ENCODE measurements at places on chromosomes 3 and 15.

DNA sequence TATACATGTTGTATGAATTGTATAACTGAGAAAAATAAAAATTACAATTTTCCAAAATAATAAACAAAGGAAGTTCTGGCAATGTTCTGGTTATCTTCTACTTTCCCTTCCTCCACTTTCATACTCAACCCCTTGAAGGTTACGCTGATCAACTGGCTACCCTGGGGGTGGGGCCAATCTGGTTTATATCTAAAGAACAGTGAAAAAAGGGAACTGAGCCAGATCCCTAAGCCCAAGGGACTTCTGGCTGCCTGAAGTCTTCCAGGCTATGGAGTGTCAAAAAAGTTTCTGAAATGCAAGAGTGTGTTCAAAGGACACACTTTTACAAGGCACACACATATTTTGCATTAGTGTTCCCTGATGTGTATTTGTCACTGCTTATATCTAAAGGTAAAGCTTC is 591.9 kb downstream of the ROBO1 start:
- DNase-seq = no peak

DNA sequence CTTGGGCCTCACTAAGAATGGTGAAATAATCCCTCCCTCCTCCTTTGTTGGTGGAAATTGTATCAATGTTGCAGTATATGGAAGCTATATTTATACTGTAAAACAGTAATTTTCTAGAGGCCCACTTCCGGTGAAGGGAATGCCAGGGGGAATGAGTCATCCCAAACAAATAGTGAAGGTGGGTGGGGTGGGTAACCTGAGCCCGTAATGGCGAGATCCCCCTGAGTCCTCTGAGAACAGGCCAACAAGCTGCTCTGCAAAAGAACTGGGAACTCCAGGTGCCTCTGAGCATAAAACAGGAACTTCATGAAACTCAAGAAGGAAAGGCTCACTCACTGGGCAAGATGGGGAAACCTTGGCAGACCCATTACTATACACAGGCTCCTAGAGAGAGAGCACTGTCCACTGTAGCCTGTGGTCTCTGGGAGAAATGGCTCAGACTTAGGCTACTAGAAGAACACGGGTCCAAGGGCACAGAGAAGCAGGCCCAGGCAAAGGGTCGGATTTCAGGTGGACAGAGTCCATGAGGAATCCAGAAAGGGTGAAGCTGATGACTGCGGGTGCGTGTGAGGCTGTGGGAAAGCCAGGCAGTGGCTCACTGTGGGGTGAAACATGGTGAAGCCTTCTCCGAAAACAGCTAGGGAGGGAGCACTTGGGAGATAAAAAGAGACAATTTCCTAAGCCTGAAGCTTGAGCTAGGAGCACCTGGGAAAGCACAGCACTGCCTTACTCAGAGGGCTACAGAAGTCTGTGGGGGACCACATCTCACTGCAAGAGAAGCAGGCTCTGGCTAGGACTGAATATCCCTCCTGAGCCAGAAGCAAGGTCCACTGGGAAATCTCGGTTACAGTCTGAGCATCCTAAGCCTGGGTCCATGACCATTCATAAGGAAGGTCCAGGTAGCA is 19.8 kb downstream of the LARP6 start:
- no peak for DNase-seq

GRCh38 chr3:134928392-134928791 is 133.3 kb downstream of the EPHB1 start:
- no peak for DNase-seq

GRCh38 chr3:52072471-52072870 is 16.1 kb upstream of the DUSP7 start:
- DNase-seq = no peak

- no peak for DNase-seq
Measured at GRCh38 chr3:9279966-9280365, 30.5 kb upstream of the SRGAP3 start.

All from CD4-positive, alpha-beta T cell treated with Interleukin-4 for 4 hours (primary cell).